Erythroblast (primary cell): ENCODE measurements at places on chromosomes 1 and 21.

GRCh38 chr21:35521293-35521692 is 472.2 kb upstream of the RUNX1 start:
- DNase-seq: no peak

- DNase-seq: no peak
Measured at GRCh38 chr21:25970254-25970930, 200.2 kb downstream of the APP start.

DNA sequence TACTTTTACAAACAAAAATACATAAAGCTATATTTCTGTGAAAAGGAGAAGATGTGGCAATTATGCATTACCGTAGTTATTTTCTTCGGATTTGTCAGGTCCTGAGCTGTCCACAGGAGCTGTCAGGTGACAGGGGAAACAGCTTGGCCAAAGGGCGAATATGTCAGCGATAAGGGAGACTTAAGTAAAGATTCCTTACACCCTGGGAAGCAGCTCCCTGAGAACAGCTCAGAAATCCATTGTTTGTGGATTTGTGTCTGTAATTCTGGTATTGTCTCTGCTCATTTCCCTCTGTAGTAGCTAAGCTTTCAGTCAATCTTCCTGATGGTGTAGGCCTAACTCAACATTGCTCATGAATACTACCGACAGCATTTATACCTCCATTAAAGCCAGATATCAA is 7.1 kb upstream of the CD34 start:
- no peak for DNase-seq

- no peak for DNase-seq
Measured at GRCh38 chr1:174519844-174520243, 72.1 kb downstream of the GPR52 start.

GRCh38 chr1:18891426-18891780 is 11.0 kb downstream of the ALDH4A1 start:
- no peak for DNase-seq

DNA sequence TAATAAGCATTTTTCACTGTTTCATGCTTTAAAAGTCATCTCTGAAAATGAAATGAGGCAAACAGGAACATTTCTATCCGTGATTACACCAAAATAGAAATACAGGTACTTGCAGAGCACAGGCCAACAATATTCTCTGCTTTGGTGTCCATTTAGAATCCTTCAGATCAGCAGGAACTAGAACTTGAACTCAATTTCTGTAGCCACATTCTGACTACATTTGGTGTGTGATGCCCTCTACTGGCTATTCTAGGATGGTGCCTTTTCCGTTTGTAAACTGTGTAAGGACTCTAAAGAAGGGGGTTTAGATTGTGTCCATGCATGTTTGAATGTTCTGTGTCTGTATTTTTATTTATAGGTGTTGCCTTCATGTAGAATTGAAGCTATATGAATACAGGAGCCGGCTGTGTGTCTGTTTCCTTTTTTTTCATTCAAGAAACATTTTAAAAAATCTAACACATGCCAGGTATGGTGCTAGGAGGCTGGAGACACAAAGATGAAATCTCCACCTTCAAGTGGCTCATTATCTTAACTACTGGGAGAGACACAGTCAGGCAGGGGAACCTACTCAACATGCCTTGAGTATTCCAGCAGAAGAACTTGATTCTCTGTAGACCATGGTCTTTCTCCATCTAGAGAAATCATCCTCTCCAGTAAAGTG is 7.6 kb upstream of the ZNF326 start:
- DNase-seq: peak; percentile 89

DNA sequence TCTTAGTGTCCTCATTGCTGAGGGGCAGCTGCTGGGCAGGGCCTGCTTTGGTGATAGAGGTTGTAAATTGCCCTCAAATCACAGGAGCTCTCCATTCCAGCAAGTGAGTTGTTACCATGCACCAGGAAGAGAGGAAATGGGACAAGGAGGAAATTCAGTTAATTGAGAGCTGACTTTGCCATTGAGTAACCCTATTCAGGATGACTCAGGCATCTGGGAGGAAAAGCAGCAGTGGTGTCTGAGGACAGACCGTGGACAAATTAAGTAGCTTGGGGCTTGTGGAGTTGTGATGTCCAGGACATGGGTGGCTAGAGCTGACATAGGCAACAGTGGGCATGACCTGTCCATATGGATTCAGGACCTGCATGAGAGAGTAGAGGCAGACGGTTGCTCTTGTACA is 5.9 kb downstream of the ARHGEF10L start:
- no peak for DNase-seq

GRCh38 chr21:33374080-33374449 is 29.1 kb upstream of the IFNGR2 start:
- DNase-seq: no peak

DNA sequence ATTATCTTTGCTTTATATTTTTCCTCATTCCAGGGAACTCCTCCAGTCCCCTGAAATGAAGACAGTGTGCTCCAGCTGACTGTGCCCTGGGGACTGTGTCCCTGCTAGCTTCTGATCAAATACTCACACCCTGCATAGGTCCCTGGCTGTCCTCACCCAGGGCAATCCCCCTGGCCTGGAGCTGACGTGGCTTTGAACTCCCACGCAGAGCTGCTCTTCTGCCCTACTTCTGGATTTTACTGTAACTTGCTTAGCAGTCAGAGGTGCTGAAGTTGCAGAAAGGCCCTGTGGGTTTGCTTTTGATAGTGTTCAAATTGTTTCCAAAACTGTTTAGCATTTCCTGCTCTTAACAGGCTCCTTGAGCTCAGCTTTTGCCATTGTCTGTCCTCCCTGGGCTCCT is 186.5 kb downstream of the FASLG start:
- no peak for DNase-seq

DNA sequence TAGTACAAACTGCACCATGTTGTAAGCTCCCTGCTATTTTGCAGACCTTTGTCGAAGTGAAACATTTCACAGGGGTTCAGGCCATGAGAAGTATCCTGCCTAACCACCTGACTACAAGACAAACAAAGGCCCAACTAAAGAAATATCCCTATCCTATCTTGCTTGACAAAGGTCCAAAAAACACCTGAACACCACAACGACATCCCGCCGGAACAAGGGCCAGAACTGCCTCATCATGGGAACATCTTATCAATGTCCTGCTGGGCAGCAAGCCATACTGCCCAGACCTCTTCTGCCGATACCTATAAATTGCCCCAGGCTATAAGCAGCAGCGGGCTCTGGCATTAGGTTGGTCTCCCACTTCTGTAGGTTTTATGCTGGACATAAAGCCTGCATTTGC is 12.3 kb downstream of the MYSM1 start:
- DNase-seq: no peak

DNA sequence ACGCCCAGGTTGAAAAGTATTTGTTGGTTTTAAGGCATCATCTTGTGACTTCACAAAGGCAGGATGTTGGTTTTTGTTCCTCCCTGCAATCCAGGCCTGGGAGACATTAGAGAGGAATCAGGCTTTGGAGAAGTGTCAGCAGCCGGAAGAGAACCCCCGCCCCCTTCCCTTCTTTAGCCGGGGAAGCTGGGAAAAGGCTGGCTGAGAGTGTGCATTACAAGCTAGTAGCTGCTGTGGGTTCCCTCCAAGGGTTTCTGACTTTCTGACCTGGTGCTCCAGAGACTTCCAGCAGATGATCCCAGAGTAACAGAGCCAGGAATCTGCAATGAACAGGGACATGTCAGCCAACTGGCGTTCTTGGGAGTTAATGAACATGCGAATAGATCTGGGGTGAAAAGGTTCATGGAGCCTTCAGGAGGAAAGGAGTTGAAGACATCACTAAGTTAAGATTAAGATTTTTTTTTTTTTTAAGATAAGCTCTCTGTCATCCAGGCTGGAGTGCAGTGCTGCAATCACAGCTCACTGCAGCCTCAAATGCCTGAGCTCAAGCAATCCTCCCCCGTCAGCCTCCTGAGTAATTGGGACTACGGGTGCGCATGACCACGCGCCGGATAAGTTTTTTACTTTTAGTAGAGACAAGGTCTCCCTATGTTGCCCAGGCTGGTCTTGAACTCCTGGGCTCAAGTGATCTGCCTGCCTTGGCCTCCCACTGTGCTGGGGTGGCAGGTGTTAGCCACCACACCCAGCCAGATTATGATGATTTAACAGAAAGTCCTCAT is 7.5 kb downstream of the DISP3 start:
- no peak for DNase-seq

GRCh38 chr21:30233228-30234020 is 17.5 kb upstream of the CLDN8 start:
- no peak for DNase-seq

DNA sequence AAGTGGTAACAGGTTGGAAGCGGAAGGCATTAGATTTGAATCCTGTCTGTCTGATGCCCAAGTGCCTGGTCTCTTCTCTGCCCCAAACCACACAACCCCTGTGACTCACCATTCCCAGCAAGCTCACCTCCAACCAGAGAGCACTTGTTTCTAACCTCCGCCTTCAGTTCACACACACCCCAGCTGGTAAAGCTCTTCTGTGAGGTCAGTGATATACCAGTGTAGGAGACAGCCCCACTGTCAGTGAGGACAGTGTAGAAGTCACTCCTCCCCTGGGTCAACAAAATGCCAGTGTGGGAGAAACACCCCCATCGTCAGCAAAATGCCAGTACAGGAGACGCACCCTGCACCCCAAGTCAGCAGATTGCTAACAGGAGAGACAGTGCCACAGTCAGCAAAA is 2.6 kb downstream of the RIMS3 start:
- no peak for DNase-seq

DNA sequence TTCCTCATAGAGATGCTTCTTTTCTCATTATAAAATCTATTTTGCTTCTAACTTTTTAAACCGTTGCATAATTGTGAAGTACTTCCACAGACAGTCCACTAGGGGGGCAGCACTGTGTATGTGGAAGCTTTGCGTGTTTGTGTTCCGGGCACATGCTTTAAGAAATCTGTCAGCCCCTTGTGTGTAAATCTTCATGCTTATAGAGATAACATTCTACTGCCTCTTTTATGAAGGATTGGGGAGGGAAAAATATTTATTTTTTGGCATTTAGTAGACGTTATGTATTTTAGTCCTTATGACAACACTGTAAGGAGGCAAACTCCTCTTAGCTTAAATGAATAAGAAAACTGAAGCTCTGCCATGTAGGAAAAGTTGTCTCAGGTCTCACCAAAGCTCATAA is 157.3 kb upstream of the PTGFR start:
- DNase-seq: no peak

DNA sequence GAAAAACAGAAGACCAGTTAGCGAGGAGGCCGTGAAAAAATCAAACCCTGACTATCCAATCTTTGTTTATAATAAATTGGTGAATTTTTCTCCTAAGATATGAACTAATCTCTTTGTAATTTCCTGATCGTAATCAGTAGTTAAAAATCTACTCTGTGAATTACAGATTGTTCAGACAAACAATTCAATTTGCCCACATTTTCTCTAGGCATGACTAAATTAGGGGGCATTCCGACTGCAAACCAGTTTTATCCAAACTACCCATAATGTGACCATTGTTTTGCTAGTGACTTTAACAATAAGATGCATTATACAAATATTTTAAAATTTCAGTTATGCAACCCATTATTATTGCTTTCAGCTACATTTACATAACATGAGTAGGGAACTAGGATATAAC is 546.9 kb upstream of the ADAMTS5 start:
- DNase-seq: no peak

DNA sequence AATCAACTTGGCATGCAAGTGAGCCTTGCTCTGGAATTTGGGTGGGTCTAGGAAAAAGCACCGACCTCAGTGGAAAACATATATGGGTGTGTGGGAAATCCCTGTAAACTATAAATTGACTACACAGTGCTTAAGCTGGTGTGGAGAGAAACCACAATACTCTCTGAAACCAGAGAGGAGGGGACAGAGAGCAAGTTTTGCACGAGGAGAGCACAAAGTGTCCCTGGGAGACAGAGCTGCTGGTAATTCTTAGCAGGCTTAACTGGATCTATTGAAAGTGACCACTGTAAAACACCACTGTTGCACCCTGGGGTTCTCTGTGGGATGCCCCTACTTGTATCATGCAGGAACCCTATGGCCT is 12.8 kb downstream of the KCNJ15 start:
- no peak for DNase-seq

DNA sequence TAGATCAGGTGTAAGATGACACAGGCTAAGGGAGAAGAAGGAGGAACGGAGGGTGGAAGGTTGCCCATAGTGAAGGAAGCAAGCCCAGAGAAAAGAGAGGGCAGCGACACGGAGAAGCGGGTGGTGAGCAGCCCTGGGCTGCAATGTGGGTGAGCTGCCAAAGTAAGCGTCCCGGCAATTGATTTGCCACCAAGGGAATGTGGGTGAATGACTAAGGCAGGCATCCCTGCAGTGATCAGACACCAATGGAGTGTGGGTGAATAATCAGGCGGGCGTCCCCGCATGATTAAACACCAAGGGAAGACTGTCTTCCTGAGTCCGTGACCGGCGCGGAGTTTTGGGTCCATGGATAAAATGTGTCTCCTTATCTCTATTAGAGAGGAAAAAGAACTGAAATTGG is 79.6 kb downstream of the UCHL5 start:
- no peak for DNase-seq

- no peak for DNase-seq
Measured at GRCh38 chr21:27680181-27680580, 713.3 kb upstream of the ADAMTS5 start.

- no peak for DNase-seq
Measured at GRCh38 chr1:213276236-213276635, 225.2 kb downstream of the RPS6KC1 start.

GRCh38 chr21:42793774-42794173 is 85.6 kb downstream of the WDR4 start:
- no peak for DNase-seq

- peak; percentile 82 for DNase-seq
Measured at GRCh38 chr1:158177700-158178450, 2.8 kb upstream of the CD1D start.

DNA sequence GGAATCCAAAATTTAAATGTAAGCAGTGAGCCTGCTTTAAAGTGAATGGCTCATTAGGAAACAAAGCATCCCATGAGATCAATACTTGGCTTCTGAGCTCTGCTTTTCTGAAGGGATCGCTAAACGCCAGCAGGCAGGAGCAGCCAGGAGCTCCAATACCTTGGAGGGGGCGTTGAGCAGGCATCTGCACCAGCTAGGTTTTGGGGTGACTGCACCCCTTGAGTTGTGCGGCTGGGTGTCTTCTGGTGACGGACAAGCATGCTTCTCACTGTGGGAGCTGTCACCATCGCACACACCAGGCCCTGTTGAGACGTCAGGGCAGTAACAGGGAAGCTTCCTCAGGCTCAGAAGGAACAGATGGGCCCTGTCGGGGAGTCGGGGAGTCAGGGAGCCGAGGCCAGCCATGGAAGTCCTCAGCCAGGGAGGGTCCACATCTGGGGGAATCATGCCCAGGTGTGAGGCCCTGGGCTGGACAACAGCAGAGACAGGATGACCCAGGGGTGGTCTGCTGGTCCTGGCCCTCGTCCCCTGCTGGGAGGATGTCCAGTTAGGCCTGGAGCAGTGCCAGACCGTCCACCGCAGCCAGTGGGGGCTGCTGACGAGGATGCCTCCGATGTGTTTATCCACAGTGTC is 57.9 kb upstream of the ADARB1 start:
- DNase-seq: no peak

GRCh38 chr1:198929961-198930599 is 291.2 kb downstream of the PTPRC start:
- DNase-seq: peak; percentile 24

- no peak for DNase-seq
Measured at GRCh38 chr1:100835866-100836842, 58.5 kb downstream of the EXTL2 start.
